Stimulated activated CD8-positive, alpha-beta memory T cell treated with anti-CD3 and anti-CD28 coated beads, Interleukin-15, amount 100 ng/mL, for 4 hours (primary cell): ENCODE measurements at places on chromosomes 3 and 15.

DNA sequence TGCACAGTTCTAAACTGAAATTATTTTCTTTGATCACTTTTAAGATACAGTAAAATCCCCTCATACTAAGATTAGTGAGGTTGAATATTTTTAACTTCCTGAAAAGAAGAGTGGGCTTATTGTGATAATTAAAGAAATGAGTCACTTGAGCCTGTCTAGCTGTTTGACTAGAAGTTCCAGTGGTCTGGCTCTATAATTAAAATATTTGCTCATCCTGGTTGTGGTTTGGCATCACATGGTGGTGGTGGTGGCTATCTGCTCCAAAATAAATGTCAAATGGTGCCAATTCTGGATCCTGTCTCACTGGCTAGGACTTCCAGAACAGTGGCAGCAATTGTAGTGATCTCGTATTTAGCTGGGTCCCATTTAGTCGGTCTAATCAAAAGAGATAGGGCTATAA lies 8.6 kb upstream of the TEX9 start:
- no peak for DNase-seq

DNA sequence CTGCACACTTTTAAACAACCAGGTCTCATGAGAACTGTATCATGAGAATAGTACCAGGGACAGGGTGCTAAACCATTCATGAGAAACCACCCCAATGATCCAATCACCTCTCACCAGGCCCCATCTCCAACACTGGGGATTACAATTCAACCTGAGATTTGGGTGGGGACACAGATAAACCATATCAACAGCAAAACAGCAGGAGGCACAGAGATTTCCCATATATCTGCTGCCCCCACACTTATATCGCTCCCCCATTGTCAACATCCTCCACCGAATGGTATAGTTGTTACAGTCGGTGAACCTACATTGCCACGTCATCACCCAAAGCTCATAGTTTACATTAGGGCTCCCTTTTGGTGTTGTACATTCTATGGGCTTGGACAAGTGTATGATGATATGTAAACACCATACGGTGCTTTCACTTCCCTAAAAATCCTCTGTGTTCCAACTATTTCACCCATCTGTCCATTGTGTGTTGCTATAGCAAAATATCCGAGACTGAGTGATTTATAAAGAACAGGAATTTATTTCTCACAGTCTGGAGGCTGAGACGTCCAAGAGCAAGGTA lies 224.8 kb downstream of the FAM43A start:
- no peak for DNase-seq

DNA sequence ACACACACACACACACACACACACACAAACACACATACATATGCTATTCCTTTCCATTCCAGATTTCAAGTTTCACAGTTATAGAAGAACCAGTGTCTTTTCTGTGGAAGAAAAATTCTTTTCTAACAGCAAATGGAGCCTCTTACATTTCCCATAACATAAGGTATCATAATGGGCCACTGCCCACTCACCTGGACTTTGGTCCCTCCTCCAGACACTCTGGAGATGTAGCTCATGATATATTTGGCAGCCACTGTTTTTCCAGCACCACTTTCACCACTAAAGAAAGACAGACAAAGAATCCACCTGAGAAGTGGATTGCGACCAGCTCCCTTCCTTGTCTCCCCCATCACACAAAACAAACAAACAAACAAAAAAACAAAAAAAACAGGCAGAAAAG lies 29.8 kb downstream of the LDHAL6B start:
- DNase-seq, result no peak

DNA sequence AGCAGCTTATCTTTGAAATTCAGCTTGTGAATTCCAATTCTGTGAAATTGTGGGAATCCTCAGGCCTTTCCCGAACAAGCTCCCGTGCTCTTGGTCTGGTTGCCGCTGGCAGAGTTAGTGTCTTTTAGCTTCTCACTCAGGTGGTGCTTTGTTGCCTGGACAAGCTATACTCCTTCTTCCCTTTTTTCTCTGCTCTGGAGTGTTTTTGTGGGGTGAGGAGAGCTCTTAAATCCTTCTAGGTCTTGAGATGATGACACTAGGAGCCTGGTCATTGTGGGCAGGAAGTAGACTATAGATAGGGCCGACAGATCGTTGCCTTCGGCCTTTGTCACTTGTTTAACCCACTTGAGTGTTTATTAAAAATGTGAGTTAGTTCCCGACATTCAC lies 93.8 kb downstream of the SLCO3A1 start:
- no peak for DNase-seq

- DNase-seq, result no peak
Measured at GRCh38 chr3:183587336-183587735, 31.8 kb upstream of the KLHL6 start.
